ENCODE measurements at places on chromosomes 12 and 14.
A peak's percentile ranks its signal among the peaks of the same experiment; 100 is the strongest.

DNA sequence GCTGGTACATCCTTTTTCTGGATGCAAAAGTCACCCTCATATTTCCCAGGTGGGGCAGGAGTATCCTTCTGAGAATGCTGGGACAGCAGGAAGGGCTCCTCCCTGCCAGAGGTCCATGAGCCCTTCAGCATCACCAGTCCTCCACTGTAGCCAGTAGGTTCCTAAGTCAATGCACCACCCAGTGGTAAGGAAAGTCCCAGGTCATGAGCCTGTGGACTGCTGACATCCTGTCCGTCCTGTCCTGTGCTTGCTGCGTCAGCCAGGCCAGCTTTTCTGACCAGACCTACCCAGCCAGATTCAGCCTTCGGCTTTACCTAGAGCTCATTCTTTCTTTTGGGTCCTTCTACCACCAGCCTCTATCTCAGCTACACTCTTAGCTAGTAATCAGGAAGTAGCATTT, 23.0 kb upstream of the ACTN1 start:
- peaks cover 3% of the 10 kb centered on the region for H3K4me1 ChIP-seq
- peak; percentile 29 for DNase-seq
- H3K4me3 ChIP-seq = no peak overlapping the region

GRCh38 chr12:22573181-22573580, 28.8 kb upstream of the C2CD5 start:
- DNase-seq = no peak
- no peaks in the 10 kb centered on the region for H3K36me3 ChIP-seq
- no peak overlapping the region for H3K4me3 ChIP-seq
- no peaks in the 10 kb centered on the region for H3K4me1 ChIP-seq
- H3K27ac ChIP-seq = no peak overlapping the region

DNA sequence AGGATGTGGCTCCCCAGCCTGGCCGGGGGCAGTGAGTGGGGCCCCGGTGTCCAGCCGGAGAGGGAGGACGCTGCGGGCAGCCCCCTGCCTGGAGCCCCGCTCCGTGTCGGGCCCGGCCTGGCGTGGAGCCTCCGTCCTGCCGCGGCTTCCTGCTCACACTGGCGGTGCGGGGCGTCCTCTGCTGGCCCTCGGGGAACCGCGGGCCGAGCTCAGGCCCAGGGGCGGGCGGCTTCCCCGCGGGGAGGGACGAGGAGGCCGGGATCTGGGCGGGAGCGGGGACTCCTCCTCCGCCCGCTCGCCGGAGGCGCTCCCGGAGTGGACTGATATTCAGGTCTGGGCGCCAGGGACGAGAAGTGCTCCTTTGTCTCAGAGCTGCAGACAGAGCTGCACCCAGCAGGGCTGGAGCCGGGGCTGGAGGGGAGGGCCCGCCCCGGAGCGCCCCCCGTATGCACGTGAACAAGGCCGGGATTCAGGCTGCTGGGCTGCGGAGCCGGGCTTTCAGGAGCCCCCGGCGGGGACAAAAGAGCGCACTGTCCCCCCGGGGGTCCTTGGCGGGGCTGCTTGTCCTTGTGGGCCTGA, 2.2 kb downstream of the MMP17 start:
- H3K36me3 ChIP-seq = no peaks in the 10 kb centered on the region
- H3K27ac ChIP-seq = no peak overlapping the region
- peak overlapping the region; percentile 43 for H3K4me3 ChIP-seq
- peak; percentile 65 for DNase-seq
- H3K27me3 ChIP-seq = peaks cover 44% of the 10 kb centered on the region

DNA sequence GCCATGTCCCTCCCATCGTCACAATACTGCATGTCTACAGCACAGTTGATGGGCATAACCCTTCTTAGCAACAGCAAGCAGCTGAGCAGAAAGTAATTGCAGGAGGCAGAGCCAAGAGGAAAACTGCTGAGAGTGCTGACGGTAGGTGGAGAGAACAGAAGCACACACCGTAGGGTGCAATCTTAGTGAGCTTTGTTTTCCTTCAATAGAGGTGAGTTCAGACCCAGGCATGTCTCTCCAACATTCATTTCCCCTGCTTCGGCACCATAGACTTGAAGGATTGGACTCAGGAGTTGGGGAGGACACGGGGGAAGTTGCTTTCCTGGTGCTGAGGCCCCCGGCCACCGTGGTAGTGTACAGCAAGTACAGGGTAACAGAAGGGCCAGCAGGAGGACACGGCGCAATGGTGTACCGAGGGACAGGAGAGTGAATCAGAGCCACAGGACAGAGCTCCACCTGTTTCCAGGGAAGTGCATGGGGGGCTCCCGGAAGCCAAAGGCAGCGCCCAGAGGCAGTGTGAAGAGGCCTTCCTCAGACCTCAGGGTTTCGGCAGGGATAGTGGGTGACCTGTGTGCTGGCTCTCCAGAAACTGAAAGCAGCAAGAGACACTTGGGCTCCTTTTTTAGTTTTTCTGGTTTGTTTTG, 36.3 kb upstream of the SINHCAF start:
- peak overlapping the region; percentile 38 for H3K4me3 ChIP-seq
- H3K27ac ChIP-seq = peak overlapping the region; percentile 19
- peaks cover 14% of the 10 kb centered on the region for H3K4me1 ChIP-seq
- no peaks in the 10 kb centered on the region for H3K27me3 ChIP-seq
- peak; percentile 9 for DNase-seq
- H3K36me3 ChIP-seq = no peaks in the 10 kb centered on the region

DNA sequence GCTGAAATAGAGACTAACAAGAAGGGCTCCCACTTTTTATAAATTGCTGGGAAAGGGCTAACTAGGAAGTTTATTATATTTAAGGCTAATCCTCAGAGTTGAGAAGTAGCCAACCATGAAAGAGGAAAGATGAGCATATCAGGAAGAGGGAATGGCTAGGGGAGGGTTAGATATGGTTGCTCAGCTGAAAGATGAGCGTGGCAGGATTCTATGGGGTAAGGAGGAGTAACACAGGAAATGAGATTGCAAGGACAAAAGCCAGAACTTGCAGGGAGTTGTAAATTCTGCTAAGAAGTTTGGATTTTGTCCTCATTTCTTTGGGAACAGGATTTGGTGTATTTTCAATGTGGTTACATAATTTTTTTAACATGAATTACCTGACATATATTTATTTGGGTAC, 127.4 kb upstream of the ATP2B1 start:
- H3K27ac ChIP-seq = no peak overlapping the region
- no peaks in the 10 kb centered on the region for H3K27me3 ChIP-seq
- H3K4me3 ChIP-seq = no peak overlapping the region
- DNase-seq = no peak
- no peaks in the 10 kb centered on the region for H3K36me3 ChIP-seq
- no peaks in the 10 kb centered on the region for H3K4me1 ChIP-seq

DNA sequence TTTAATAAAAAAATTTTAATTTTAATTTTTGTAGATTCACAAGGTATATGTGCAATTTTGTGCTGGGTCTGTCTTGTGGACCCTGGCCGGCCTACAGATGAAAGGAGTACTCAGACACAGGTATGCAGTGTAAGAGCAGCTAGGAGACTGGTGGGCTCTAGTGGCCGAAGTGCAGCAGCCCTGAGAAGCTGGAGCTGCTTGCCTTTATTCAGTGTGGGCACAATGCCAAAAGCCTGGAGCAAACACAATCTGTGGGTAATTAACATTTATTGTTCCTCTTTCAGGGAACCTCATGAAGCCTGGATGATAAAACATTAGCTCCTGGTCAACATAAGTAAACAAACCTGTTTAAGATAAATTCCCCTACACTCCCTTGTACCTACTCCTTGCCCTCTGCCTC, 135.7 kb upstream of the SEL1L start:
- no peaks in the 10 kb centered on the region for H3K27me3 ChIP-seq
- no peak overlapping the region for H3K4me3 ChIP-seq
- no peak overlapping the region for H3K27ac ChIP-seq
- no peaks in the 10 kb centered on the region for H3K4me1 ChIP-seq

- no peaks in the 10 kb centered on the region for H3K27me3 ChIP-seq
- no peak overlapping the region for H3K4me3 ChIP-seq
- H3K27ac ChIP-seq = no peak overlapping the region
- no peaks in the 10 kb centered on the region for H3K4me1 ChIP-seq
- no peak for DNase-seq
Measured at GRCh38 chr14:85444635-85445034, 85.3 kb upstream of the FLRT2 start.

GRCh38 chr14:65946494-65946893, 534.0 kb downstream of the FUT8 start:
- no peaks in the 10 kb centered on the region for H3K36me3 ChIP-seq
- peaks cover 39% of the 10 kb centered on the region for H3K4me1 ChIP-seq
- H3K27ac ChIP-seq = no peak overlapping the region
- H3K27me3 ChIP-seq = peaks cover 5% of the 10 kb centered on the region

DNA sequence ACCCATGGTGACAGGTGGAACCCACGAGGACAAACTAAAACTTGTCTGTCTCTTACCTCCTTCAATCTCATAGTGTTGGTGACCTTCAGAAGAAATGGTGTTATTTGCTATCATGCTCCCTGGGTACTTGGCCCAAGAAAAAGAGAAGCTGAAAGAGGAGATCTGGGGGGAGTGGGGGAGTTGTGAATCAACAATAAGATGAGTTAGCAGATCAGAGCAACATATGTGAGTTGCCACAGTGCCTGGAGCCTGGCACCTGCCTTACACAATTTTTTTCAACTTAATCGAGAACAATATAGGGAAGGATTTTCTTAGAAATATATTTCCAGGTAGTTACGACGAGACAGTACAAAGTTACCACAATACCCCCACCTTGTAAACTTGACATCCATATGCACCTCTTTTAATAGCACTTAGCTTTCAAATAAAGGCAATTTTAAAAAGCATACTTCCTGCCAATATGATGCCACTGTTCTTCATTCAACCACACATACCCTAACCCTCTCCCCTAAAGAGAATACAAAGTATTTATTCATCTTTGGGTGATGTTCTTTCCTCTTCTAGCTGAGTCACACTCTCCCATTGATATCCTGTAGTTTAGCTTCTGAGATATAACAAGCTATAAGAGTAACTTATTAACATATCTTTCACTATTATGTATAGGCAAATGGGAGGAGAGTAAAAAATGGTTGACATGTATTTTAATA, 424.1 kb upstream of the OR4E1 start:
- peak overlapping the region; percentile 67 for H3K4me3 ChIP-seq
- H3K36me3 ChIP-seq = no peaks in the 10 kb centered on the region
- H3K4me1 ChIP-seq = peaks cover 40% of the 10 kb centered on the region
- no peak for DNase-seq
- H3K27ac ChIP-seq = peak overlapping the region; percentile 92

All from activated naive CD4-positive, alpha-beta T cell treated with anti-CD3 and anti-CD28 coated beads for 36 hours (primary cell).